Hematopoietic multipotent progenitor cell treated with erythropoietin and hydrocortisone succinate and interleukin-3 and kit ligand, for 17 days (in vitro differentiated cells): ENCODE measurements at places on chromosomes 13 and 19.

GRCh38 chr13:40228496-40228895 is 437.9 kb downstream of the FOXO1 start:
- no peak for DNase-seq

- DNase-seq = no peak
Observed at GRCh38 chr19:42452590-42452989, 9.8 kb upstream of the CXCL17 start.

- peak; percentile 89 for DNase-seq
Observed at GRCh38 chr19:47315125-47315821, 5.6 kb downstream of the C5AR1 start.

DNA sequence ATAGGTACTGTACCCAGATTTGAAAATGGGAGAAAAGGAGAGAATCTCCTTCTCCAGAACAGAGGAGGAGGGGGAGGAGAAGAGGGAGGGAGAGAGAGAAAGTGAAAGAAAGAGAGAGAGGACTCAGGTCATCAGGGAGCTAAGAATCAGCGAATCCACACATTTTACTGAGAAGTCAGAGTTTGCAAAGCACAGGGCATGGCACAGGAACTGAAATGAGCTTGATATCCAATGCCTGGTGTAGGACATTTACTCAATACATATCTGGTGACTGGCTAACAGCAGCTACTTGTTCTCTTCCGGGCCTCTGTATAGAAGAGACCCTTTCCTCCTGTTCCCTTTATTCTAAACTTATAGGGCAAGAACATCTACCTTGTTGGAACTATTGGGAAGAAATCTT is 375.1 kb downstream of the KLF5 start:
- no peak for DNase-seq

GRCh38 chr13:59047546-59047945 is 1116.2 kb downstream of the DIAPH3 start:
- no peak for DNase-seq

GRCh38 chr19:39531834-39532232 is 819 bp downstream of the EID2B start:
- DNase-seq = no peak

GRCh38 chr13:26253787-26254582 is at the start of gene CDK8:
TSS of gene CDK8 (plus strand) at chr13:26254129. CDS start at chr13:26254642, 513 bp downstream.
- DNase-seq = peak; percentile 86

- DNase-seq = no peak
Observed at GRCh38 chr19:32018014-32018413, 327.4 kb upstream of the ZNF507 start.

- no peak for DNase-seq
Observed at GRCh38 chr13:60787083-60787482, 390.1 kb downstream of the TDRD3 start.

DNA sequence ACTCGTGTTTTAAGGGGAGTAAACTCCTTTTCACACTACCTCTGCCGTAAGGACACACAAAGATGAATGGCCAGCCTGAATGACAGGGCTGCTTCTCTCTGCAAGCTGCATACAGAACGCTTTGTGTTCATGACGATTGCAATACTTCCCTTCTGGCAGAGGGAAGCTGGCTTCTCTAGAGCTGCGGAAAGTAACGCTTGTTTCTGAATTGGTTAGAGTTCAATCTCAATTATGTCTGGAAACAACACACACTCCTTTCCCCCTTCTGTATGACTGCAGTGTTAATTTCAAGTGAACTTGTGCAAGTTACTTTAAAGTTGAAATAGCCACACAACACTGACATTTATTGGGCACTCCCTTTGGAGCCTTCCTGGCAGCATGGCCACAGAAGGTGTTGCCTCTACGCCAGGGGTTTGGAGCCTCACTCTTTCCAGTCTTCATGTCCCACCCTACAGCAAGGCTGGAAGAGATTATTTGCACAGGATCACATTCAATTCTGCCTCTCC is 242.6 kb downstream of the NDFIP2 start:
- no peak for DNase-seq

DNA sequence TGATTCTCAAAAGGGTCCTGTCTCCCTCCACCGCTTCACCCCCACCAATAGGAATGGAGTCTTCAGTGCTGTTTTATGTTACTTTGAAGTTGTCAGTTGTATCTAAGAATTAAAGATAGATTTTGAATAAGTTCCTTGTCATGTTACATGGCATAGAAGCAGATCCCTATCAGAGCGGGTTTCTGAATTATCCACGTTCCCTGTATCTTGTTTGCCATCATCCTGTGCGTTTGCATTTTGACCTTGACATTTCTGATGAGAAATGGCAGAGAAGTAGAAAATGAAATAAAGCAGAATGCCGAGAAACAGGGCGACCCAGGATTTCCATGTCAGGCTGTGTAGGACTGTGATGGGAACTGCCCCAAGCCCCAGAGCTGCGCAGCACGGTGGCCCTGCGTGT is 120.7 kb upstream of the RNF113B start:
- no peak for DNase-seq

GRCh38 chr13:30027569-30028455 is 177.4 kb upstream of the UBL3 start:
- no peak for DNase-seq

GRCh38 chr13:27904719-27905118 is 15.1 kb upstream of the PDX1 start:
- DNase-seq = no peak

DNA sequence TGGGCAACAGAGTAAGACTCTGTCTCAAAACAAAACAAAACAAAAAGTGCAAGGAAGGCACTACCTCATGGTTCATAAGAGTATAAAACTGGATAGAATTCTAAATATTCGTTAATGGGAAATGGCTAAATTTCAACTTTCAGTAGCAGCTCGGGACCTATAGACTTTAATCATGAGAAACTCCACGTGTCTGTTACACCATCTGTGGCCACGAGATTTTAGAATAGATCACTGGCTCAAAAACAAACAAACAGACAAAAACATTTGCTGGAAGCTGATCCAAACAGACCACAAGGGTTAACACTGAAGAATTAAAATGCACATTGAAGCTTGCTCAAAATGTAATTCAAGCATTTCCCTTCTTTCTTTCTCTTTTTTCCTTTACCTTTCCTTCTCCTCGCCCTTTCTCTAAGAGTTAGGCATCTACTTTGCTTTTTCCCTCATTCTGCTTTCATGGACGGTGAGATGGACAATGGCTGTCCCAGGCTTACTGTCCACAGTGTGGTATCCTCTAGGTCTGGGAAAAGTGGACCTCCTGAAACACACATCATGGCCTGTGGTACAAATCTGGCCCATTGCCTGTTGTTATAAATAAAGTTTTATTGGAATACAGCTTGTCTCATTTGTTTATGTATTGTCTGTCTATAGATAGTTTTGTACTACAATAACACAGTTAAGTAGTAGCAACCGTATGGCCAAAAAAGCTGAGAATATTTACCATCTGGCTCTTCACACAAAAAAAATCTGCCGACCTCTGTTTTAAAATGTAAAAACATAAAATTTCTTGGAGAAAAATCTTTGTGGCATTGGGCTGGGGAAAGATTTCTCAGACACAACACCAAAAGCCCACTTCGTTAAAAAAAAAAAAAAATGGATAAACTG is 10.3 kb downstream of the ELAVL1 start:
- no peak for DNase-seq

GRCh38 chr19:1780272-1780958 is 27.1 kb downstream of the ONECUT3 start:
- DNase-seq = no peak

DNA sequence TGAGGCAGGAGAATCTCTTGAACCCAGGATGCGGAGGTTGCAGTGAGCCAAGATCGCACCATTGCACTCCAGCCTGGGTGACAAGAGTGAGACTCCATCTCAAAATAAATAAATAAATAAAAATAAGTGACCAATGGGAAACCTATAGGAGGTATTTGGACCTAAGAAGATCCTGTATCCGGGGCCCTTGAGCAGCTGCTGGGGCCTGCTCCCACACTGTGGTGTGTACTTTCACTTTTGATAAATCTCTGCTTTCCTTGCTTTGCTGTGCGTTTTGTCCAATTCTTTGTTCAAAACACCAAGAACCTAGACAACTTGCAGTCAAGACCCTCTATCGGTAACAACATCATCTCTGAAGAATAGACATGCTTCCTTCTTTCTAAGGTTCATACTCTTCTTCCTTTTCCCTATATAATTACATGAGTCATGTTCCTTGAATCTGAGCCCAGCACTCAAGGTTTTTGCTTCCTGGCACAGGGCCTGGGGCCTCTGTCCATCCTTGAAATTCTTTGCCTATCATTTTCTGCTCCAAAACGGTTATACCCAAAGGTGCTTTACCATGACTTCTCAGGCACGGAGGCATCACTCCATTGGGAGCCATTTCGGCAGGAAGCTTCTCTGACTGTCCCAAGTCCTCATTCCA is 14.2 kb upstream of the PNMA8C start:
- no peak for DNase-seq
